Karpas-422 (cell line): ENCODE measurements at places on chromosomes 13 and 19. TPM values are rescaled to one million over a fixed set of nuclear protein-coding genes. Genes with fewer than 3 reads are reported as not detected.

Gene TNNT1
- total RNA-seq, result 10.4 and 39.0 TPM in 2 replicates

Gene ODAD3
- 0.32 TPM in 1 of 2 replicates, not detected in the other for total RNA-seq

Gene PRODH2
- total RNA-seq, result not detected in 2 replicates

Gene CEACAM16
- not detected in 2 replicates for total RNA-seq

Gene CLC
- not detected in 2 replicates for total RNA-seq

Gene KLK4
- not detected in 2 replicates for total RNA-seq

Gene ZNF793
- total RNA-seq, result 2.7 and 4.4 TPM in 2 replicates

DNA sequence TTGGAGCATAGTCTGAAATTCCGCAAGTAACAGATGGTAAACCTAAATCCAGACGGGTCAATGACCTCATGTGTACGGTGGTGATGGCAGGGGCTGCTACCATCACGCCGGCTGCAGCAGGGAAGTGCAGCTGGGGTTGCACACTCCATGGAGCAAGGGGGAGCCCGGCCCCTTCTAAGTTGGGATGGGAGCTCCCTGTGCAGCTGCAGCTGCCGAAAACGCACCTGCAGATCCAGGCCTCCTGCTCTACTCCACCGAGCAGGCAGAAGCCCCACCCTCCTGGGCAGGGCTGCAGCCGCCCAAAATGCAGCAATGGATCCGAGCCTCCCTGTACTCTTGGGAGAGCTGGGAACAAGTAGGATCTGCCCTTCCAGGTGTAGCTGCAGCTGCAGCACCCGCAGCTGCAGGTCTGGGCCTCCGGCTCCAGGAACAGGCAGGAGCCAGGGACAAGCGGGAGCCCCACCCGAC lies 25.5 kb downstream of the KBTBD6 start:
- no peak for DNase-seq
- no peak overlapping the region for H3K27ac ChIP-seq
- no peaks in the 10 kb centered on the region for H3K4me1 ChIP-seq
- no peak overlapping the region for H3K4me3 ChIP-seq
- no peaks in the 10 kb centered on the region for H3K27me3 ChIP-seq

DNA sequence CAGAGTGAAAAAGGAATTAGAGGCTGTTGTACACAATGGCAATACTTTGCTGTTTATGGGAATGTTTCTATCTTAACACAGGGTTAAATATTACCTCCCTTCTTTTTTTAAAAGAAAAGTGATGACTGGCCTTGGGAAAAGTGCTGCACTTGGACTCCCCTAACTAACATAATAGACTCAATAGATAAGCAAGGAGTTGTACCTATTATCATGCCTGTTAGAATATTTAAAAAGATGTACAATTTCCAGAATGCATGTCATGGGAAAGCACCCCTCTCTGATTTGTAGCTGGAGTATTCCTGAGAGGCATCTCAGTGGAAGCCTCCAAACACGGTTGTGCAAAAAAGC lies 79.3 kb upstream of the GPC6 start:
- H3K4me1 ChIP-seq, result no peaks in the 10 kb centered on the region
- no peak for DNase-seq
- H3K27me3 ChIP-seq, result no peaks in the 10 kb centered on the region
- H3K36me3 ChIP-seq, result no peaks in the 10 kb centered on the region
- H3K4me3 ChIP-seq, result no peak overlapping the region

GRCh38 chr13:112972867-112973576 lies 4.0 kb downstream of the MCF2L start:
- H3K27ac ChIP-seq, result no peak overlapping the region
- DNase-seq, result no peak
- no peaks in the 10 kb centered on the region for H3K36me3 ChIP-seq
- H3K4me3 ChIP-seq, result no peak overlapping the region
- no peaks in the 10 kb centered on the region for H3K27me3 ChIP-seq
- no peaks in the 10 kb centered on the region for H3K4me1 ChIP-seq

GRCh38 chr19:1087813-1088415 lies 7.3 kb downstream of the POLR2E start:
- H3K36me3 ChIP-seq, result peaks cover 22% of the 10 kb centered on the region; the same call in 1 of the 2 replicates
- peak overlapping the region; percentile 84 for H3K27ac ChIP-seq
- no peak overlapping the region for H3K4me3 ChIP-seq
- peaks cover 33% of the 10 kb centered on the region for H3K4me1 ChIP-seq

DNA sequence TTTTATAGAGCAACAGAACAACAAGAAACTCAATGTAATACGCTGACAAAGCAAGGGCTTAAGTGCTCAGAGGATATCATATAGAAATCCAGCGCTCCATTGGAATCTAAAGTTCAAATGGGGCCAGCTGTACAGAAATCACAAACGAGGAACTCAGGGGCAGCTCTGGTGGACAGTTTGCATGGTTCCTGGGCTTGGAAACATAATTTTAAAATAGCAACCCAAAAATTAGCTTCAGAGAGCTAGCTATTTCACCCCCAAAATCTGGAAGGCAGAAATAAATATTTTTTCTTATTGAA lies 19.2 kb upstream of the LATS2 start:
- H3K27me3 ChIP-seq, result no peaks in the 10 kb centered on the region
- H3K4me1 ChIP-seq, result no peaks in the 10 kb centered on the region
- H3K27ac ChIP-seq, result no peak overlapping the region

DNA sequence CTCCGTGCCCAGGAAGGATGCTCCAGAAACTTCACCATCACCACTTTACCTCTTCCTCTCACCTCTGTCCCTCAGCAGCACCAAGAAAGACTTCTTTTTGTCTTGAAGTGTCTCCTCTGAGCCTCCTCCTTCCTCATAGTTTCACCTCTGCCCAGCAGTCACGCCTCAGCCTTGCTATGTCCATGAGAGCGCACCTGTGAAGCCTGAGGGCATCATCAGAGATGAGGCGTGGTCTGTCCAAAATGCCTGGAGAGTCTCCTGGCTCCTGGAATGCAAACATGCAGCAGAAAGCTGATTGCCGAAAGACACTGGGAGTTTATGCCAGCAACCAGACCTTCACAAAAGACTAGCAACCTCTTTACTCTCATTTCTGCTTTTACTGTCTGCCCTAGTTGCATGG lies 336.6 kb downstream of the TEX29 start:
- no peak overlapping the region for H3K27ac ChIP-seq
- DNase-seq, result no peak
- no peaks in the 10 kb centered on the region for H3K27me3 ChIP-seq
- no peaks in the 10 kb centered on the region for H3K36me3 ChIP-seq
- H3K4me1 ChIP-seq, result peaks cover 8% of the 10 kb centered on the region
- no peak overlapping the region for H3K4me3 ChIP-seq

DNA sequence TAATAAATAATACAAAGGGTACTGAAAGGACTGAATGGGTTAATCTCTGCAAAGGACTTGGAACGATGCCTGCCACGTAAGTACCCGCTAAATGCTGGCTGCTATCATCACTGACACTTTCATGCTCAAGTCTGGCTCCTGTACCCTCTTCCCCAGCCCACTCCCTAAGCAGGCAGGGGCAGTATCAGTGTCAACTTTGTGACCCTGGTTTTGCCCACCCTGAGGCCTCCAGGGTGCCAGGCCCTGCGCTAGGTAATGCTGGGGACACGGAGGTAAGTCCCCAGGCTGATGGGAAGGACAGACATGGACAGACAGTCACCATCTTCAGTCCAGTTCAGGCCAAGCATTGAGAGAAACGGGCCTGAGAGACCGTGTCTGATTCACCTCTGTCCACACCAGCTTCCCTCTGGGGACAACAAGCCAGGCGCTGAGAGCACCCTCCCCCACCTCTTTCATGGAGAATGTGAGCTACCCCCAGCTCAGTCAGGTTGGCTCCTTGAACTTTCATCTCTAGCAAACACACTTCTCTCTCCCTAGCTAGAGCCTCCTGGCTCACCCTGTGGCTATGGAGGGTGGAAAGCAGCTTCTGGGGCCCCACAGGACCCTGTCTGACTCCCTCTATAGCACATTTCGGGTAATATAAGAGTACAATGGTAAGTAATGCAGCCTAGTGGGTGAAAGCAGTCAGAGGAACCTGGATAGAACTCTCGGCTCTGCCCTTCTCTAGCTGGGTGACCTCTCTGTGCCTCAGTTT lies 800 bp downstream of the ETFB start:
- peaks cover 39% of the 10 kb centered on the region for H3K4me1 ChIP-seq
- H3K36me3 ChIP-seq, result no peaks in the 10 kb centered on the region
- peak; percentile 83 for DNase-seq
- H3K27me3 ChIP-seq, result no peaks in the 10 kb centered on the region

GRCh38 chr19:44845286-44845611 lies 848 bp upstream of the NECTIN2 start:
- no peak overlapping the region for H3K27ac ChIP-seq
- no peaks in the 10 kb centered on the region for H3K27me3 ChIP-seq
- H3K36me3 ChIP-seq, result no peaks in the 10 kb centered on the region
- H3K4me1 ChIP-seq, result peaks cover 3% of the 10 kb centered on the region

- H3K4me1 ChIP-seq, result peaks cover 43% of the 10 kb centered on the region
- no peaks in the 10 kb centered on the region; the same call in 1 of the 2 replicates for H3K27me3 ChIP-seq
- no peaks in the 10 kb centered on the region for H3K36me3 ChIP-seq
Measured at GRCh38 chr13:43877766-43878165, 1.8 kb downstream of the CCDC122 start.

DNA sequence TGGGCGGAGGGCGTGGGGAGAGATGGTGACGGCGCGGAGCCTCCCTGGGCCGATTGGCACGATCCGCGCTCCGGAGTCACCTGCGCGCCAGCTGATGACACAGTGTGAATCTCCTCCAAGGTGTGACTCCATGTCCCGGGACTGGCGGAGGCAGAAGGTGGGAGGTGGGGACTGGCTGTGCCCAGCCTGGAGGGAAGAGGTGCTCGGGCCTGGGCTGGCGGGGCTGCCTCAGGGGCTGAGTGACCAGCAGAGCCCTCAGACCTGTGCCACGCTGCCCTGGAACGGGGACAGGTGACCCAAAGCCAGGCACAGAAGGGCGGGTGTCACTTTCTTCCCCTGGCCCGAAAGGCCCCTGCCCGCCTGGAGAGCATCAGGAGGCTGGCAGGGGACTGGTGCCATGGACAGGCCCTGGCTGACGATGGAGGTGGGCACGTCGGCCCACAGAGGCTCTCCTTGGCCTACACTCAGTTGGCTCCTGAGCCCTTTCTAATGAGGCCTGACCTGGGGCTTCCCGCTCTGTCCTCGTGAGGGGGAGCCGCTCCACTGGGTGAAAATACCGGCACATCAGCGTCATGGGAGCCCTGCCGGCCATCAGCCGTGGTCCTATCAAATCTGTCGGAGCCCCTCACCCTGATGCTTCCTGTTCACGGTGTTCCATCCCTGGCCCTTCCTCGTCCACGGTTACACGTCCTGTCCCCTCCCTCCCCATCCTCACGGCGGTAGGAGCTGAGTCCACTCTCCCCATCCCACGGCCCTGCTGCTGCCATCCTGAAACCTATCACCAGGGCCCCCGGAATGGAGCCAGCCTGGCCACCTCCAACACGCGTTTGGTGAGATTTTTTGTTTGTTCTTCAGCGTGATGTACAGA lies 75.6 kb downstream of the SPACA7 start:
- H3K27me3 ChIP-seq, result no peaks in the 10 kb centered on the region
- no peak for DNase-seq
- H3K4me1 ChIP-seq, result no peaks in the 10 kb centered on the region
- H3K4me3 ChIP-seq, result no peak overlapping the region

GRCh38 chr19:472005-472858 lies 11.4 kb upstream of the SHC2 start:
- no peak for DNase-seq
- no peak overlapping the region for H3K4me3 ChIP-seq
- no peaks in the 10 kb centered on the region for H3K4me1 ChIP-seq
- no peaks in the 10 kb centered on the region for H3K27me3 ChIP-seq
- no peak overlapping the region for H3K27ac ChIP-seq
- H3K36me3 ChIP-seq, result no peaks in the 10 kb centered on the region

GRCh38 chr13:100987948-100988347 lies 313.4 kb upstream of the TMTC4 start:
- no peak overlapping the region for H3K4me3 ChIP-seq
- H3K36me3 ChIP-seq, result no peaks in the 10 kb centered on the region
- H3K4me1 ChIP-seq, result no peaks in the 10 kb centered on the region
- H3K27ac ChIP-seq, result no peak overlapping the region
- DNase-seq, result no peak
- H3K27me3 ChIP-seq, result no peaks in the 10 kb centered on the region

DNA sequence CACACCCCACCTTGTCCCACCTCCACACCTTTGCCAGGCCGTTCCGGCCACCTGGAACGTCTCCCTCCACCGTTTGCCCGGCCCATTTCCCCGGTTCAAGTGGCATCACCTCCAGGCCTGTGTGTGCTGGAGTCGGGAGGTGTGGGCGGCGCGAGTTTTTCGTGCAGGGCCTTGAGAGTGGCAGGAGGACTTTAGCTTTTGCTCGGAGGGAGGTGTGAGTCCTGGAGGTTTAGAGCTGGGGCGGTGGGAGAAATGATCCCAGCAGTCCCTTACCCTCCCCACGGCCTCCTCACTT lies 4.3 kb upstream of the PALM start:
- DNase-seq, result no peak
- H3K27me3 ChIP-seq, result no peaks in the 10 kb centered on the region
- no peak overlapping the region for H3K4me3 ChIP-seq
- no peaks in the 10 kb centered on the region for H3K4me1 ChIP-seq
- H3K27ac ChIP-seq, result no peak overlapping the region

DNA sequence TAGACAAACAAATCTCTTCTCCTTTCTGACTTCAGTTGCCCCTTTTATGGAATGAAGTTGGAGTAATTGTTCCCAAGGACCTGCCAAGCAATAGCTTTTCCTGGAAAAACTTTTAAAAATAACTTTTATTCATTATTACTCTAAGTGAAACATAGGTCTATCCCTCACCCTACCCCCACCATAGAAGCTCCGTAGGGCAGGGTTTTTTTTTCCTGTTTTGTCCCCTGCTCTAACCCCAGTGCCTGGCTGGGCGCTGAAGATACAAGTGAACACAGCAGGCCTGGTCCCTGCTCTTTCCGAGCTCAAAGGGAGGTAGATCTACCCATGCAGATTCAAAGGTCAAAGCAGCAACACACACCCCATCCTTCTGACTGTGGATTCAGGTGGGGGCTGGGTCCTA lies 8.7 kb upstream of the GNG8 start:
- H3K27ac ChIP-seq, result no peak overlapping the region
- DNase-seq, result no peak
- no peak overlapping the region for H3K4me3 ChIP-seq
- no peaks in the 10 kb centered on the region for H3K4me1 ChIP-seq

DNA sequence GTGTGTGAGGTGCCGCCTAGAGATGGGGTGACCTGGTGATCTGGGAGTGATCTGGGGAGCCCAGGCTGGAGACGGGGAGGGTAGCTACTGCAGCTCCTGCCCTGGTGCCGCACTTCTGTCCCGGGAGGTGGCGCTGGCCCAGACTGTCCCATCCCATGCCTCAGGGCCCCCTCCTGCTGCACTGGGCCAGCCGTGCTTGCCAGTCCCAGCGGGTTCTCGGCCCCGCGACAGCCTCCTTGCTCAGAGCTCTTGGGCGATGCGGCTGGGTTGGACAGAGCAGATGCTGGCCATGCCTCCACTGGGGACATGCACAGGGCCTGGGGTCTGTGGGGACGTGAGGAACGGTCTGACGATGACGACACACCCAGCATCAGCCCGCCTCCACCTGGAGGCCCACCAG lies 2.5 kb downstream of the RAX2 start:
- H3K4me1 ChIP-seq, result no peaks in the 10 kb centered on the region
- no peak for DNase-seq
- no peak overlapping the region for H3K27ac ChIP-seq
